Hepatocyte (in vitro differentiated cells): ENCODE measurements at places on chromosomes 7 and 10.
A peak's percentile ranks its signal among the peaks of the same experiment; 100 is the strongest.

- no peak for DNase-seq
These were observed 44.5 kb upstream of the ELMO1 start for GRCh38 chr7:37493123-37493522.

DNA sequence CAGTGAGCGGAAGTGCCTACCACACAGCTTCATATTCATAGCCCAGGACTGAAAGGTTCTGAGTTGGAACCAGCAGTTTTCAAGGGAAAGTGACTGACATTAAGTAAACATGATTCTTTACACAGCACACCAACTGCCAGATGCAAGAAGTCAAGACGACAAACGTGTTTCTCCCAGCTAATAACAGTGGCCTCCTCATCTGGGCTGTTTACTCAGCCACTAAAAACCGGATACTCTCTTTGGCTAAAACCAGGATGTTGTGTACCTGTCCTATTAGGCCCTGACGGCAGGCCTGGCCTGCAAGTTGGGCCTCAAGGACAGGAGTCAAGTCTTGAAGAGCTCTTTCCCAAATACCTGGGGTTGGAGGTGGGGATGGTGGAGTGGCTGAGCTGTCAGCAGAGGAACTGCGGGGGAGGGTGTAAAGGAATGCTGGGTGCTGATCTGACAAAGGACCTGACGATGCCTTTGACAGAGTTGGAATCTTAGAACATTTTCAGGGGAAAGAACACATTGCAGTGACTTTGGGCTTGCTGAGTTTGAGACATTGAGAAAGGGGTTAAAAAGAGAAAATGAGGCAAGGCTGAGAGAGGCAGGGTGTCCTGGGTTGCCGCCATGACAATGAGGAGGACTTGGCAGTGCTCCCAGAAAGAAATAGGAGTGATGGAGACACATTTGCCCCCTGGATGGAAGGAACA lies 57.7 kb downstream of the STEAP1B start:
- DNase-seq: no peak

DNA sequence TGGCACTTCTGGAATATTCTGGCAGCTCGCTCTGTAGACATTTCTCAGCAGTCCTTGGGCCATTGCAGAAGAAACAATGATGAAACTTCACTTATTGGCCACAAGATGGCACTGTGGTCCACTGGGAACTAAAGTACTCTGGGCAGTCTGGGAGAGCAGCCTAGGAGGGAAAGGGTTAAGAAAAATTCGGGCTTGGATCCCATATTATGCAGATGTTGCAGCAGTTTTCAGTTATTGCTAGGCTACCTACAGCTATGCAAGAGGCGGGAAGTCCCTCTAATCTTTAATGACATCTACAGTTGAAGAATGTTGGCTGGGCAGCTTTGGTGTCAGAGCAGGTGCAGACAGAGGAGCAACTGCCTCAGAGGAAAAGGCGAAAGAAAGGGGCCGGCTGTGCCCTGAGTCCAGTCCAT lies 201.7 kb upstream of the PRSS58 start:
- DNase-seq: peak; percentile 65

GRCh38 chr10:103861505-103861904 lies 6.1 kb upstream of the SH3PXD2A start:
- no peak for DNase-seq

DNA sequence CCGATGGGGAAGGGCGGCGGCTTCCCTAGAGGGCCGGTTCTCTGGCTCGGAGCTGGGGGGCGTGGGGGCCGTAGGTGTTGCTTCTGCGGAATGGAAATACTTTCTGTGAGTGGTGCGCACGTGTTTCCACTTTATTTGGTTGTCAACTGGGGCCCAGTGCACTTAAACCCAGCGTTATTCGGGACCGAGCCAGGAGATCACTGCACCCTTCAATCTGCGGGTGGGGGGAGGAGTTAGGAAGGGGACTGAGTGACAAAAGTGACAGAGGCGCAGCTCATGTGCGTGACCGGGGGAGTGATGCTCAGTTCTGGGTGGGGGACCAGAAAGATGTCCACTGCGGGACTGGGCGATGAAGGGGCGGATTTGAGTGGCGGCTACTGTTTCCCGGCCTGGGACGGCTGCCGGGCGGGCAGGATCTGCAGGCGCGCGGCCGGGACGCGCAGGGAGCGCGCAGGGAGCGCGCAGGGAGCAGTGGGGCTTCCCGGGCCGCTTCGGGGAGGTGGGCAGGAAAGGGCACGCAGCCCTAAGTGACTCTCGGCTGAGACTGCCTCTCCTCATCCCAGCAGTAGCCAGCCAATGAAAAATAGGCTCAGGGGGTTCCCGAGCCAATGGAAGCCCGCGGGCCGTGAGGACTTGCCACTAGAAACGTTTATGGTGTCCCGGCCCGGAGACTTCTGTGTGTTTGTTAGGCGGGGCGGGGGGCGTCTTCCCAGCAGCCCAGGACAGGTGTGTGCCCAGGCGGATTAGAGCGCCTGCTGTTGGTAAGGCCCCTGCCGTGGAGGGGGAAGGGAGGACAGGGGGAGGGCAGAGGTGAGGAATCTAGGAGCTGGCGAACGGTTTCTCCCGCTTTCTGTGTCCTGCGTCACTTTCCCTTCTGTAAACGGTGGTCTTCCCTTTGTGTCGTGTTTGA lies 54.3 kb upstream of the KDM7A start:
- peak; percentile 42 for DNase-seq

GRCh38 chr10:4848356-4849041 lies 22.5 kb downstream of the AKR1E2 start:
- no peak for DNase-seq

GRCh38 chr7:92851732-92852131 lies 15.4 kb upstream of the CDK6 start:
- DNase-seq: no peak

DNA sequence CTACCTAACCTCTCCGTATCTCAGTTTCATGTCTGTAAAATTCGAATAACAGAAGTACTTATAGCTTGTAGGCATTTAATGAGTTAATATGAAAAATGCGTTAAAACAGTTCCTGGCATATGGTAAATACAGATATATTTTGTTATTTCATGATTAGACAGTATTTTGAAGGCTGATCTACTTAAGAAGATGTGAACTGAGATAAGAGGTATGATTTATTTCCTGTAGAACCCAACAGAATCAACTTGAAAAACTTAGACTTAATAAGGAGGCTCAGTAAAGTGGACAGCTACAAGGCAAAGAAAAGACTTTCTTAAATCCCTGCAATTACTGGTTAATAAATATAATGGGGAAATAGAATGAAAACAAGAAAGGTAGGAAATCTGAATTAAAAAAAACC lies 103.3 kb downstream of the FANK1 start:
- DNase-seq: no peak

DNA sequence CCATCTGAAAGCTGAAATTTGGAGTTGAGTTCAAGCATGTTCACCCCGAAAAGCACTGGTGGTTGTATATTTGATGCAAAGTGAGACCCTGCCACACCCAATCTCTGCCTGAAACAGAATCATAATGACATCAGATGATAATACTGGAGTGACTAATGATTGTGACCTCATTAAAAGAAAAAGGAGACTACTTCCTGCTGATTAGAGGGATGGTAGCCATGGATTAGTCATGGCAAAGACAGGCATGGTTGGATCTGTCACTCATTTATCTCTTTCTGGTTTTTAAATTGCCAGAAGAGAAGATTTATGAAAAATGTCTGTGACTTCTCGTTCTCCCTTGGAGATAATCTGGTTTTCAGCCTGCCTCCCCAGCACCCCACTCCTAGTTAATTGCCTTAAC lies 101.2 kb downstream of the BAMBI start:
- DNase-seq: no peak

DNA sequence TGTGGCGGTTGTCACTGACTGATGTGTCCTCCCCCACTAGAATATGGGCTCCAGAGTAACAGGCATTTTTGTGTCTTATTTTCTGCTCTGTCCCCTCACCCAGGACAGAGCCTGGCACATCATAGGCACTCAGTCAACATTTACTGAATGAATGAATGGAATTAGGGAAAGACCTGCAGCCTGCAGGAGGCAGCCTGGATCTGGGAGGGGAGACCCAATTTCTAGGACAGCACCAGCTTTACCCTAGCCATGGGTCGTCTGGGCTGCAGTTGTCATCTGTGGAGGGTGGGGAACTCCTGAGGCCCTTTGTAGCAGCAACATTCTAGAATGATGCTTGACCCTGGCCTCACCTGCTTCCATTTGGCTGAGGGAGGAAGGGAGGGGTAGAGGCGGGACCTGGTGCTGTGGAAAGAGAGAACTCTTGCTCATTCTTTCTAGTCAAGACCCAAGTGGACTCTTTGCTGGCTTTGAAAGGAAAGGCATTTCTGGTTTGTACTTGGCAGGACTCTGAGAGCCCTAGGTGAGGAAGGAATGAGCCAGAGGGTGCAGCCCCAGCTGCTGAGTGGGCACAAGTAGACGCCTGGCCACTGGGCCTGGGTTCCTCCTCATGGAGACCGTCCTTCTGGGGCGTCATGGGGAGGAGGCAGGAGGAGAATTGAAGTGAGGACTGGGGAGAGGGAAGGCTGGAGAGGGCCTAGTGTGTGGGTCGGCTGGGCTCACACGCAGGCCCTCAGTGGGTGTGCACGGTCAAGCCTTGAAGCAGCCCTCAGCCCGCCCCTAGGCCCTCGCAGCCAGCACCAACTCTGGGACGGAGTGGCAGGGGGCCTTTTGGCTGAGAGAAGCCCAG lies 8.9 kb downstream of the FGF8 start:
- no peak for DNase-seq

DNA sequence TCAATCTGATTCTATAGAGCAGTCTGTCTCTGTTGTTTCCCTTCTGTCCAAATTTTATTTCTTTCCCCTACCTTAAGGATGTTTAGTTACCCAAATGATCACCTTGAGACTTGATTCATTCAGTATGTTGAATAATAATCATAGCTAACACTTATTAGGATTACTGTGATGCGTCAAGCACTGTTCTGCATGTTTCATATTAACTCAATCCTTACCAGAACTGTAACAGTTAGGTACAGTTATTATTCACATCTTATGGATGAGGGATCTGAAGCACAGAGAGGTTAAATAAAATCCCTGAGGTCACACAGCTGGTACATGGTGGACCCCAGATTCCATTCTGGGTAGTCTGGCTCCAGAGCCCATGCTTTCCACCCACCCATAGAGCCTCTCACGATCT lies 97.9 kb upstream of the SAMD8 start:
- no peak for DNase-seq

- no peak for DNase-seq
These were observed 57.0 kb downstream of the HIPK2 start for GRCh38 chr7:139720705-139721231.

DNA sequence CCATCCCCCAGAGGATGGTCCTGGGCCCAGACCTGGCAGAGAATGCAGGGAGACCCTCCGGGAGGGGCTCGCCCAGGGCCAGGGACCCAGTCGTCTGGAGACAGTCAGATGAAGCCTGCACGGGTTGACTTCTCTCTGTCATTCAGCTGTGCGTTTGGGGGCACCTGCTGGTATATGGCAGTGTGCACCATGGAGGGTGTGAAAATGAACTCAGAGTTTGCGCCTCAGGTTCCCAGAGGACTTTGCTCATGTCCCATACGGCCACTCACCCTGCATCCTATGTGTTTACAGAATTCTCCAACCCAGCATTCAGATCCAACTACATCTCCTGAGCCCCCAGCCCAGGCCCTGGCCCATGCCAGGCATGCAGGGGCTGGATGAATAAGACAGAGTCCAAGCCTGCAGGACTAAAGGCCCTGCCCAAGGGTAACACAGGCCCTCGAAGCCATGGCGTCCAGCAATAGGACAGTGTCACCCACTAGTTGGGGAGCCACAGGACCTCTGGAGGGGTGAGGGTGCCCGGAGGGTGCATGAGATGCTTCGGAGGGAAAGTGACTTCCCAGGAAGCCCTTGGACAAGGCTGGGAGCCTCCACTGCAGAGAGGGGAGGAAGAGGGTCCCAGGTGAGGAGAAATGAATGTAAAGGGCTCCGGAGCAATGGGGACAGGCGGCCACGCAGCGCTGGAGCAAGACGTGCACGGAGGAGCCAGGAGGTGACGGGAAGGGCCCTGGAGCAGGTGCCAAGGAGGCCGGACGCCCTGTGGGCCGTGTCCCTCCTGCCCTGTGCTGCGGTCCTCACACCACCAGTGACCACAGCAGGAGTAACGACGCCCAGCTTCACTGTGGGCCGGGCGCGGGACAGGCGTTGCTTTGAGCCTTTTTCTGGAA lies 36.3 kb downstream of the CALML3 start:
- DNase-seq: no peak

DNA sequence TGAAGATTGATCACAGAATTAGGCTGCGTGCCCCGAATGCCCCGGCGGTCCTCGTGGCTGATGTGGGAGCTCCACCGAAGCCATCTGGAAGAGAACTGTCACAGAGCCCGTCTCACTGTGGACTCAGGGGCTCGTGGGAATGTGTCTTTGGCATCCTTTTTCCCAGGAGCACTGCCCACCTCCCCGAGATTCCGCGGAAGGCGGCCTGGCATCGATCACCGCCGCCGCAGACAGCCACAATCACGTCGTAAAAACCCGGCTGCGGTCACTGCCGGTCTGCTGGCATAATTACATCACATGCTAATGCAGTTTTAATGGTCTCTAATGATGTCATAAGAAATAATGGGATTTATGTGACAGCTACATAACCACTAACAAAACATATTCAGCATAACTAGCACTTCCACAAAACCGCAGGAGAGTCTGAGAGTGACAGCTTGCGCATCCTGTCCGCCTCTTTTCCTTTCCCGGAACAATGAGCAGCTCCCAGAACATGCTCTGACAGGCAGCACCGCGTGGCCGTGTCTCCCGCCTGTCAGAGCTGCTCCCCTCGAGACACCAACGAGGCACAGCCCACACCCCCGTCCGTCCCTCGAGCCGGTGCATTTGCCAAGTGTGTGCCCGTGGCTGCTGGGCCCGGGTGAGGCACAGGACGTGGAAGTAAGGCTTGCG lies 490.0 kb downstream of the PTPRN2 start:
- no peak for DNase-seq

DNA sequence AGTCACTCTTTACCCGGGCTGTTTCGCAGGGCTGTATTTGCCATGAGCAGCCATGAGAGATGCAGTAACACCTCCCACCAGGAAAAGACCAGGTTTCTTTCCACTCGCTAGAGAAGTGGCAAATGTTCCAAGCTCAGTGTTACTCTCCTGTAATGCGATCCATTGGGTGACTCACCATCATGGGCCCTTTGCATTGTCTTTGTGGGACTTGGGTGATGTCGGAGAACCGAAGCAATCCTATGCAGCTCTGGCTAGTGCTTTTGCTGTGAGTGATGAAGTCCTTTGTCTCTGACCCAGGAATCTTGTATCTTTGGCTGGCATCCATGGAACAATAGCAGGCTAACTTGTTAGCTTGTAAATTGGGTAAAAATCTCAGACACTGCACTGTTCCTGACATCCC lies 40.0 kb downstream of the GHRHR start:
- DNase-seq: no peak

DNA sequence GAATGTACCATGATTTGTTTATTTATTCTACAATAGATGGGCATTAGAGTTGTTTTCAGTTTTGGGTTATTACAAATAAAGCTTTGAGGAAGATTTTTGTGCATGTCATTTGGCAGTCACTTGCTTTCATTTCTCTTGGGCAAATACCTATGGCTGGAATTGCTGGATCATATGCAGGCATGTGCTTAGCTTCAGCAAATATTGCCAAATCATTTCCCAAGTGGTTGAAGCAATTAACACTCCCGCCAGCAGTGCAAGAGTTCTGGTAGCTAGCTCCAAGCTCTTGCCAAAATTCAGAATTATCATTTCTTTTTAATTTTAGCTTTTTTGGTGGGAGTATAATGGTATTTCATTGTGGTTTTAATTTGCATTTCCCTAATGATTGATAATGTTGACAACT lies 32.9 kb upstream of the PCBD1 start:
- no peak for DNase-seq
